Neural crest cell (in vitro differentiated cells): ENCODE measurements at places on chromosomes 3 and 15.

DNA sequence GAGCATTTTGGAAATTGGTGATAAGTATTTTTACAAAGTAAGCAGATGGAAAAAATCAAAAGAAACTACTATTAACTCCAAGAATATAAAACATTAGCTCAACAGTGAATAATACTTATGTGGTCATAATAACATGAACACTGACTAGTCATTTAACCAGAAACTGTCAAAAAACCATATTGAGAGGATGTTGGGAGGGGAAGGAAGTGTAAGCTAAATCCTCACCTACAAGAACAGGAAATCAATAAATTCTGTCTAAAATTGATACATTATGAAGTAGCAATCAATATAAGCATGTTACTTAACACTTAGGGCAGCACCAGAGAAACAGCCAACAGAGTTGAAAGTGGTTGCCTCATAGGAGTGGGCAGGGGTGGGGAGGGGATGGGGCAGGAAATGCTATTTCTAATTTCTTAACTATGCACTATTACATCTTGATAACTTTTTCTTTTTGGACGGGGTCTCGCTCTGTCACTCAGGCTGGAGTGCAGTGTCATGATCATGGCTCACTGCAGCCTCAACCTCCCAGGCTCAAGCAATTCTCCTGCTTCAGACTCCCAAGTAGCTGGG is 41.7 kb downstream of the CCR3 start:
- DNase-seq, result no peak

- DNase-seq, result no peak
Measured at GRCh38 chr15:58037723-58038301, 27.7 kb downstream of the ALDH1A2 start.

GRCh38 chr3:118102737-118103136 is 931.9 kb downstream of the IGSF11 start:
- no peak for DNase-seq

DNA sequence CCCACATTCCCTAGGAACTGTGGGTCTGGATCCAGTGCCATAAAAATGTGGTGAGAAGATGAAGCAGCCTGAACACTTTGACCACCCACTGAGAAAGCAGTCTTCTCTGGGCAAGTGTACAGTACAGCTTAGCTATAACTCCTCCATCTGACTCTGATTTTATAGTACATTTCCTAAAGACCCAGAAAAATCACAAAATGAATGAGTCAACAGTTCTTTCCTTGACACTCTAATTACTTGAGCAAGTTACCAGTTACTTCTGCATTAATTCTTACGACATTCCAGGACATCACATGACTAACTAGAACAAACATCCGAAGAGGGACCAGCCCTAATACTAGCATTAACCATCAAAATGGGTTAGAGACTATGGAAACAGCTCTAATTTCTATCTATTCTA is 148.1 kb upstream of the PEX5L start:
- DNase-seq, result no peak

- no peak for DNase-seq
Measured at GRCh38 chr3:198030726-198031125, 70.7 kb downstream of the LMLN start.

DNA sequence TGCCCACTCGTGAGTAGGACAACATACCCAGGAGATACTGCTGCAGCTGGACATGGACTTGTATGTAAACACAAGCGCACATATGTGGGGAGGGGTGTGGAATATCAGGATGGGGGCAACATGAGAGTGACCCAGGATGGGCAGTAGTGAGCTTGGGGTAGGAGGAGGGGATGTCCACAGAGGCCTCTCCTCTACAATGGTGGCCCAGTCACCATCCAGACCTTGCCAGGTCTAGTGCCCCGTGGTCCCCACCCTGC is 266 bp upstream of the ZBTB47 start:
- no peak for DNase-seq

DNA sequence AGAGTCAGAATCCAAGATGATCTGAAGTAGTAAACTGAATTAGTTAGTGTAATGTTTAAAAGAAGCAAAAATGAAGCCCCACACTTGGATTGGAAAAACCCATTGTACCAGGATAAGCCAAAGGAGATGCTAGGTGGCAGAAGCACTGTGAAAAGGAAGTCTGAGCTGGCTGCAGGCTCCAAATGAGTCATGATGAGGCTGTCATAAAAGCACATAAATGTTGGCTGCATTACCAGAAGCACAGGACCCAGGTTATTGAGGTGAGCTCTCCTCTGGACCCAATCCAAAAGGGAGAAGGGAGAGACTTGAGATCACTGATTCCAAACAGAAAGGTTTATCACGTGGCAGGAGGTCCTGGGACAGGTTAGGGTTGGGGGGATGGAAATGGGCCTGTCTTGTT is 3.2 kb upstream of the ACAN start:
- no peak for DNase-seq

DNA sequence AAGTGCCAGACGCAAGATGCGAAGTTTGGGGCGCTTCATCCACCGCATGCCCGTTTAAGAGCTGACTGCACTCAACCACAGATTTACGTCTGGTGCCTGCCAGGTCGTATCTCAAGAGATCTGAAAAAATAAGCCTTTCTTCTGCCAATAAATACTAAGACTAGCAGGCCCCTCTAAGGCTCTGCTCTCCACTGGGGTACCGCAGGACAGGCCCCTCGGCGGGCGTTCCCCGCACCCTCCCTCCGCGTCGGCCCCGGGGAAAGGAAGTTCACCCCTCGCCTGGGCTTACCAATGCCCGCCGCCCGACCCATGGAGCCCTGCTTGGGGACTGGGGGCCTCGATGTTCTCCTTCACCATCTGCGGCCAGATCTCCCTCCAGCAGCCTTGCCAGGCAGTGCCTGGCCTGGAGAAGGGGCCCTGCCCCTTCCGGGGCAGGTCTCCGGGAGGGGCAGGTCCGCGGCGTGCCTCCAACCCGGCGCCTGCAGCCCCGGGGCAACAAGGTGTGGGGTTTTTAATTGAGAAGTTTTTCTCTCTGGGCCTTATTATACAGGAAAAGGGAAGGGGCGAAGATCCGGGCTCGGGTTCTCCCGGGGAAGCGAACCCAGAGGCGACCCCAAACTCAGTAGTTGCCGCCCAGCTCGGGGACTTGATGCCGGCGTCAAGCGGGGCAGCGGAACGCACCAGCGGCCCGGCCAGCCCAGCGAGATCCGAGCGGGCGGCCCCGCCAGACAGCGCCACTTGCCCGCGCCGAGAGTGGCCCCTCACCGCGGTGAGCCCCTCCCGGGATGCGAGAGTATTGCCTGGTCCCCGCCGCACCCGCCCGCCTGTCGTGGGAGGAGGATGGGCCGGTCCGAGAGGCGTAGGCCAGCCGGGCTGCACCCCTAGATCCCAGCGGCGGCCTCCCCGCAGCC is 735 bp downstream of the GOLGA8B start:
- DNase-seq, result no peak
